ENCODE measurements at places on chromosomes 7 and 10.

GRCh38 chr7:3558400-3558799 lies 257.3 kb downstream of the SDK1 start:
- DNase-seq = no peak

DNA sequence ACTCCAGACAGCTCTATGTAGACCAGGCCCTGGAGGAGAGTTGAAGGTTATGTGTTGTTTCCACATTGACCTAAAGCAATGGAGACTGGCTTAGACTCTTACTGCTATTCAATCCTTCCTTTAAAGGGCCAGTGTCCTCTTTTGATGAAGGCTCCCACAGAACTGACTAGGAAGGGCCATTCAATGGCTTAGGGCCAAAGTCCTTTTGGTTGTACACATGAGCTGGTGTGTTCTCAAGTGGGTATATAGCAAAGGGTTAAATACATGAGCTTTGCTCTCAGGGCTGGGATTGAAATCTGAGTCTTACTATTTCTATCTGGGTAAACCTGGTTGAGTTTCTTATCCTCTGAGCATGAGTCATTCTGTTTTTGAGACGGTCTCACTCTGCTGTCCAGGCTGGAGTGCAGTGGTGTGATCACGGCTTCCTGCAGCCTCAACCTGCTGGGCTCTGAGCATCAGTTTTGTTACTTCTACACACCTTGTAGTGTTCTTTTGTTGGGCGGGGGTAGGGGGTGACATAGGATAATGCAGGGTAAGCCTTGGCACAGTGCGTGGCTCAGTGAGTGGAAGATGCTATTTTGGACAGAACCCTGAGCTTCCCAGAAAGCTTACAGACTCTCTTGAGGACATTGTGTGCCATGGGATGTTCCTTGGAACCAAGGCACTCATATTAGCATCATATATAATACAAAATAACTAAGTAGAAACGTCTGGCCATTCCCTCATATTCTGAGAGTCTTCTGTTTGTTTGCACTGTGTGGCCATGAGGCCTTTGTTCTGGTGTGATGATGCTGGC lies 90.1 kb downstream of the ABCC2 start:
- no peak for DNase-seq

DNA sequence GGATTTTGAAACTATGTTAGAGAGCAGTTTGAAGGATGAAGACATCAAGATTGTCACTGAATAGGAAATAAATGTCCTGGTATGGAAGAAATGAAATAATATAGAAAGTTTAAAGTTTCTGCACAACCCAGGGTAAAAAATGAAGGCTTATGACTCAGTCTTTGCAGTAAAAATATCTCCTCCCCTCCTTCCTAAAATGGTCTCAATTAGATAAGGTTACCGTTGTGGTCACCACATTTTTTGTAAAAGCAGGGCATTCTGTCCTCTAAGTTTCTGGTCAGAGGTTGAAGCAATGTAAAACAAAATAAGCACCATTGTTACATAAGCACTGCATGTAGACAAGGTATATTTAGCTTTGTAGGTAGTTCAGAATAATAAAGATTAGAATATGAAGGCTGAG lies 403.5 kb downstream of the SUGCT start:
- DNase-seq = no peak

DNA sequence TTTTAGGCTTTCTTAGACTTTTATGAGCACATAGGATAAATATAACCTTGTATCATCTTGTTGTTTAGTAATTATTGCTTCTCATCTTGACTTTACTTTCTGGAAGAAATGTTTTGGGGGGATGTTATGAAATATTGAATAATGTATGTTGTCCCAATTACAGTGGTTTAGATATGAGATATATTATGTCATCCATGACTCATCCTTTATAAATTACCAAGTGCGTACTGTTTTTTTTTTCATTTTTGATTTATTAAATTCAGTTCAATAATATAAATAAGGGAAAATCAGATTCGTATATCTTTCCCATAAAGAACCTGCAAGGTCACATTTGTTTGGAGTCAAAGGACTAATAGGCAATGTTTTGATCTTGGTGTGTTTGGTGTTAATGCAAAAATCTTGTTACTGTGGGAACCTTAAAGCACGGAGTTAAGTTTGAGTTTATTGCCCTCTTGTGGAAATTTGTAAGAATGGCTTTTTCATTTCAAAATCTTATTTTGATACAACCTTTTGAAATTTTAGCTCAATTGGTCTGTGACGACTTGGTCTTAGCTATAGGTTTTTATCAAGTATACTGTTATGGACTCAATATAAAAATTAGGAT lies 108.6 kb downstream of the SRI start:
- peak; percentile 82 for DNase-seq

DNA sequence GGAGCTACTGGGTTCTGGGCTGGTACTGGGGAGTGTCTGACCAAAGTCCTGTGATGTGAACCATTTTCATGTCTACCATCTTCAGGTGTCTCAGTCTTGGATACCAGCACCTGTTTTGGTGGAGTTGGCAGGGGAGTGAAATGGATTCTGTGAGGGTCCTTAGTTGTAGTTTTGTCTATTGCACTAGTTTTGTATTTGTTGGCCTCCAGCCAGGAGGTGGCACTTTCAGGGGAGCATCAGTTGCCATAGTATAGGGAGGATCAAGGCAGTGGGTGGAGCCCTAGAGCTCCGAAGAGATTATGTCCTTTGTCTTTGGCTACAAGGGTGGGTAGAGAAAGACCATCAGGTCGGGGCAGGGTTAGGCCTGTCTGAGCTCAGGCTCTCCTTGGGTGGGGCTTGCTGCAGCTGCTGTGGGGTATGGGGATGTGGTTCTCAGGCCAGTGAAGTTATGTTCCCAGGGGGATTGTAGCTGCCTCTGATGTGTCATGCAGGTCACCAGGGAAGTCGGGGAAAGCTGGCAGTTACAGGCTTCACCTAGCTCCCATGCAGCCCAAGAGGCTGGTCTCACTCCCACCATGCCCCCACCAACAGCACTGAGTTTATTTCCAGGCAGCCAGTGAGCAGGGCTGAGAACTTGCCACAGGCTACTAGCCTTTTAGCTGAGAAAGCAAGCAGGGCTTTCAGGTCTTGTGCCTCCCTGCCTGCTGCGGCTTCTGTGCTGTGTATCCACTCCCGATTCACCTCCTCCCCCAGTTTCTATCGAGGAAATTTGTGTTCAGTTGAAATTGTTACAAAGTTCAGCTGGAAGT lies 153.1 kb downstream of the ZNF365 start:
- DNase-seq = no peak

GRCh38 chr10:116554628-116555027 lies 8.9 kb downstream of the PNLIP start:
- no peak for DNase-seq

DNA sequence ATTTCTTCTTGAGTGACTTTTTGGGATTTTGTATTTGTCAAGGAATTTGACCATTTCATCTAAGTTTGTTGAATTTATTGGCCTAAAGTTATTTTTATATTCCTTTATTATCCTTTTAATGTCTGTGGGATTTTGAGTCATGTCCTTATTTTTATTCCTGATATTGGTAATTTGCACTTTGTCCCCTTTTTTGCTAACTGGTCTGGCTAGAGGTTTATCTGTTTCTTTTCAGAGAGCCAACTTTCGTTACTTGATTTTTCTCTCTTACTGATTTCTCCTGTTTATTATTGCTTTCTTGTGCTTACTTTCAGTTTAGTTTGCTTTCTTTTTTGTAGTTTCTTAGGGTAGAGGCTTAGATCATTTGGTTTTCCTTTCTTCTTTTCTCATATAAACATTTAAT lies 14.6 kb downstream of the MGMT start:
- no peak for DNase-seq

GRCh38 chr7:151857412-151857811 lies 19.5 kb downstream of the PRKAG2 start:
- no peak for DNase-seq

DNA sequence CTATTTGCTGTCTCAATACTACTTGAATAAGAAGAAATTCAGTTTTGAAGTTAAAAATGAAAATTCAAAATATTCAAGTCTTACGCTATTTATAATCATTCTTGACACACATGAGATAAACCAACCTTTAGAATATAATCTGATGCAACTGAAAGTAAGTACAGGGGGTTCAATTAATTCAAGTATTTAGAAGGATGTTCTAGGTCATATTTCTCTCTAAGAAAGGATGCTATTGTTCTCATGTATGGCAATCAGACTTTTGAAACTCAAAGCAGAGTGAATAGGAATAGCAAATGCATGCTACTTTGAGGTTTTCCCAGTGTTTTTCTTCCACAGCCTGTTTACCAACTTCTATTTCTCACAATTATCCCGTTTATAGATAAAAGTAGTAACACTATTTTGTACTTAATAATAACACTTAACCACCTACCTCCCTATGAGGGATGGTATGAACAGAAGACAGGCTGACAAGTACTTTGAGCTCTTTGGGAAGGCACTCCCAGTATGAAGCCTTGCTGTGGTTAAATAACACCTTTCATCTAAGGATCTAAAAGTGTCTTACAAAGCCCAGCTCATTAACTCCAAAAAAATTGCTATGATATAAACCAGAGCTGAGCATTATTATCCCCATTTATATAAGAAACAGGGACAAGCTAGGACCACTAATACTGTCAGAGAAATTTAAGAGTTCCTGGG lies 18.0 kb upstream of the SPOCK2 start:
- no peak for DNase-seq

- peak; percentile 32 for DNase-seq
These were observed 109.6 kb downstream of the KIAA1217 start for GRCh38 chr10:24318517-24318916.

DNA sequence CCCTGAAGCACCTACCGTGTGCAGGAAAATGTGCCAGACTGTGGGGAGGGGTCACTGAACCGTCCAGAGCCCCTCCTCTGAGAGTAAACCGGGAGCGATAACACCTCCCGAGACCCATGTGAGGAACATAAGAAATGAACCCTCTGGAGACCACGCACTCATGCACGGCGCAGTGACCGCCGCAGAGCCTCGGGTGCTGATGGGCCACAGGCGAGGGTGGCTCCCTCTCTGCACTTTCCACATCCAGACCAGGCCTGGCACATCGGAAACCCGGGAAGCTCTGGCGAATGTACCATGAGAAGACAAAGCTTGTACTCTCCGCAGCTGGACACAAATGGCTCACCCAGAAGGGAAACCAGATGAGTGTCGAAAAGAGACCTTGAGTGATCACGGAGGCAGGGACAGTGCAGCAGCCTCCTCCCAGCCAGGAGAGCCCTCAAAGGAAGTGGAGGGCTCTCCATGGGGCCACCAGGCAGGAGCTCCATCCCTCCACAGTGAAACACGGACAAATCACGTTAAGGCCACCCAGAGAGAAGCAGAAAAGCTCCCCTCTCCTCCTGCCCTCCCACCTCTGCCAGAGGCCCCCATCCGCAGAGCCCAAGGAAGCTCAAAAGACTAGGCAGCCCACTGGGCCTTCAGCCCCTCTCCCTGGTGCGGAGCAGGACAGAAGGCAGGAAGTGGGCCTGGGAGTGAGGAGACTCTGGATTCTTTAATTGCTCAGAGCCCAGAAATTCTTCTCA lies 178.1 kb upstream of the PPP2R2D start:
- DNase-seq = no peak

GRCh38 chr7:119452401-119452800 lies 820.6 kb upstream of the KCND2 start:
- DNase-seq = no peak

GRCh38 chr10:4719671-4720070 lies 106.3 kb upstream of the AKR1E2 start:
- no peak for DNase-seq

DNA sequence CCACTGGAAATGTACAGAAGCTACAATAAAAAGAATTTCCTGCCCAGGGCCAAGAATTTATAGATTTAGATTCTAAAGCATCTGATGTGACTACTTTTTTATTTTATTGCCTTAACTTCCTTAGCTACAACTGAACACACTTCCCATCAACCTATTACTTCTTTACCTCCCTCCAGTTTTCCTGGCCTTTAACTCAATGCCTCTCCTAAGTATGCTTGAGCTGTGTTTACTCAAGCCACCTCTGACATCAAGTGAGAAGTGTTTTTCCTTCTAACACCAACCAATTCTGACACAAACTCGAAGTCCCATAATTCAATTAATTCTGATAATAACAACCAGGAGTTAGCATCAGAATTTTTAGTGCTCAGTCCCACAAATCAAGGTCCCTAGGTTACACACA lies 170.0 kb downstream of the IMMP2L start:
- no peak for DNase-seq

DNA sequence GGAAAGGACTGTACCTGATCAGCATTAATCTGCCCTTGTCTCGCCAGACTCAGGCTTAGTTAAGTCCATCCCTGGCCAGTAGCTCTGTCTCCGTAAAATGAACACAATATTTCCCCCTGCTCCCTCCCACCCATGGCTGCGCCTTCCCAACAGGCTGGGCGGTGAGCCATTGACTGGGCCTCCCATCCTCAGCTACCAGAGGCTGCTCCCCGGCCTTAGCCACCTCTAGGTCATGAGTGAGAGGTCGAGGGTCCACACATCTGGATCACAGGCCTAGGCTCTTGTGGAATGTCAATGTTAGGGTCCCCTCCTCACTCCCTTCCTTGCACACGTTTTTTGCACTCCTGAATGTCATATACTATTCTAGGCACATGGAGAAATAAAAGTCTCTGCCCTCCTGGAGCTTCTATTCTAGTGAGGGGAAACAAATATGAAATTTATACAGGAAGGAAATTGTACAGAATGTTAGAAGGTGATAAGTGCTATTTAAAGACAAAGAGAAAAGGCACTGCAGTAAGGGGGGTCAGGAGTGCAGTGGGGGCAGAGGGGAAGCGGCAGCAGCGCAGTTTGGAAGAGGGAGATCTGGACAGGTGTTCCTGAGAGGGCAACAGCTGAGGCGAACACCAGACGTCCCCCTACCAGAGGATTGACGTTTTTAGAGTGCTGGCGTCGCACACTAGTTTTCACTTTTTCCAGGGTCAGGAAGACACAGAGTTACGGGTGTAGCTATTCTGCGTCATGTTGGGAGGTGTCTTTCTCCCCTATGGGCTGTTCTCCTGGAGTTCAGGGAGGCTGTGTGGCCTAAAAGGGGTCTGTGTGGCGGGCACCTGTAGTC lies 17.2 kb upstream of the EIF5AL1 start:
- DNase-seq = no peak

GRCh38 chr10:43399320-43400310 lies 9.4 kb downstream of the HNRNPF start:
- DNase-seq = no peak

GRCh38 chr10:70093335-70093944 lies 39.2 kb downstream of the AIFM2 start:
- DNase-seq = no peak

GRCh38 chr7:74289659-74290552 lies 699 bp downstream of the CLIP2 start:
- DNase-seq = no peak

DNA sequence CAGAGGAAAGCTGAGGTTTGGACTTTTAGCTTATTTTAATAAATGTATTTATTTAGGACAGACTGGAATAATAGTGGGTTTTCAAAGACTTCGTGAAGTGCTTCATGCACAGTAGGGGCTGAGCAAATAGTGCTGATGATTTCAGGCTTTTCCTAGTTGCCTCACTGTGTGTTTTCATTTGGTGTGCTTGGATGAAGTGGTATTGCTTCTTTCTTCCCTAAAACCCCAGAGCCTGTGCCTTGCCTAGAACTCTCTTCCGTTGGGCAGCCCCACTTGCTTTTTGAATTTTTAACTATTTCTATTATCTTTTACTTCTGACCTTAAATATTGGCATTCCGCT lies 49.6 kb downstream of the ARID5B start:
- DNase-seq = no peak
